ENCODE measurements at places on chromosomes 7 and 10.
A peak's percentile ranks its signal among the peaks of the same experiment; 100 is the strongest.

- DNase-seq, result no peak
Measured at GRCh38 chr7:39153647-39154046, 175.9 kb downstream of the POU6F2 start.

- no peak for DNase-seq
Measured at GRCh38 chr7:26083113-26083512, 68.9 kb upstream of the NFE2L3 start.

GRCh38 chr10:81136261-81136660 is 598.6 kb downstream of the SH2D4B start:
- DNase-seq, result no peak

- no peak for DNase-seq
Measured at GRCh38 chr10:97408496-97408992, 7.4 kb upstream of the RRP12 start.

GRCh38 chr7:137703291-137704010 is 143.3 kb downstream of the DGKI start:
- no peak for DNase-seq

DNA sequence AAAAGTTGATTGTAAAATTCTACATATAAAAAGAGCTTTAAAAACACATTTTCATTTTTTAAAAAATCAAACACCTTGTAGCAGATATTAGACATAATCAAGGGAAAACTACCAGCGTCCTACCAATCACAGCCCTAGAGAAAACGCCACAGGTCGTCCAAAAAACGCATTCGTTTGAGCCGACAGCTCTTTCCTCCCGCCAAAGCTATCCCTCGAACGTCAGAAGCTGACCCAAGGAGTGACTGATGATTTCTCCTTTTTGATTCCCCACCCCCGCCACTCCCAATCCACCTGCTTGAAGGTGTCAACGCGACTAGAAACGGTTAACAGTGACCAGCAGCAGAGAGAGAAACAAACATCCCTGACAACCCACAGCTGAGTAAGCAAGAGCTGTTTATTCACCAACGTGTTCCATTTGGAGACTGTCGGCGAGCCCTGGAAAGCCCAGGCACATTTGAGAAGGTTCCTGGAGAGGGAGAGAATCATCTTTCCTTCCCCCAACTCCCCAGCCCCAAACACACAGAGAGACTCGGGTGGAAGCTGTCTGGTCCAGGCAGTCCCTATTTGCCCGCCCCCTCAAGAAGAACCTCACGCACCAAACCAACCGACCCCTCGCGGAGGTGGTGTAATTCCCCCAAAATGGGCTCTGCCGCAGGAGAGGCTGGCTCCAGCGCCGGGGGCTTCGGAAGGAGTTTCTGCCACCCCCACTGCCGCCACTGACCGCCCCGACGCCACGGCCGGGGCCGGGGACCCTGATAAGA is 622 bp downstream of the CPEB3 start:
- peak; percentile 59 for DNase-seq

Data from NCI-H748 treated with DMSO at 0.1 percent for 48 hours (cell line).